Stimulated activated CD4-positive, alpha-beta T cell treated with anti-CD3 and anti-CD28 coated beads, Interleukin-4, amount 100 ng/mL, for 1 hour (primary cell): ENCODE measurements at places on chromosomes 12 and 14.

GRCh38 chr12:105228494-105228893 is 7.5 kb downstream of the APPL2 start:
- no peak for DNase-seq

- DNase-seq, result no peak
Measured at GRCh38 chr12:116606397-116606796, 47.2 kb downstream of the MAP1LC3B2 start.

GRCh38 chr12:94689002-94689645 is 38.8 kb upstream of the TMCC3 start:
- no peak for DNase-seq

- DNase-seq, result no peak
Measured at GRCh38 chr14:27392153-27392552, 794.3 kb upstream of the NOVA1 start.

- DNase-seq, result no peak
Measured at GRCh38 chr12:111297703-111298426, 71.0 kb downstream of the PHETA1 start.

GRCh38 chr14:68459480-68460136 is 333.3 kb downstream of the ZFP36L1 start:
- no peak for DNase-seq

DNA sequence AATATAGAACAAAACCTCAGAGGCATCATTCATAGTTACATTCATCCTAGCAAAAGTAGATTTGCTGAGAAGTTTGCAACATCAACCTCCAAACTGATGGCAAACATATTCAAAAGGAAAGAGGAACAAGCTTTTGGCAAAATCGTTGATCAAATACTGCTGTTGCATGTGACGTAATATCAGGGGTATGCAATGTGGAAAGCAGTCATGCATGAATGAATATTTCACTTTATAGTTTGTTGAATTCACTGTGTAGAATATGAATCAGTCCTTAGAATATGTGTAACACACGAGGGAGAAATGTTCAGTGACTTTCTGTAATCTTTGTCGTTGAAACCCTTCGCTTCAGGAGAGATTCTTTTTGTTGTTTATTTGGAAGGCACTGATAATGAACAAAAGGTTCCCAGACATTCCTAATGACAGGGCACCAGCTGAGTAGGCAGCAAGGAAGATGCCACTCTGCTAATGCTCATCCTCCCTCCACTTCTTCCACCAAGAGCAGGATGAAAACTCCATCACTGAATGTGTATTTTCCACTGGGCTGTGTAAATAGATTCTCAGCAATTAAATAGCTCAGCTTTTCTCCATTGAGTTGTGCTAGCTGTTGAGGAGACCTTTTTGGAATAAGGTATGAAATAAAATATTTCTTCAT is 126.1 kb downstream of the PELI2 start:
- DNase-seq, result no peak

- no peak for DNase-seq
Measured at GRCh38 chr14:76706811-76707210, 54.5 kb upstream of the VASH1 start.

DNA sequence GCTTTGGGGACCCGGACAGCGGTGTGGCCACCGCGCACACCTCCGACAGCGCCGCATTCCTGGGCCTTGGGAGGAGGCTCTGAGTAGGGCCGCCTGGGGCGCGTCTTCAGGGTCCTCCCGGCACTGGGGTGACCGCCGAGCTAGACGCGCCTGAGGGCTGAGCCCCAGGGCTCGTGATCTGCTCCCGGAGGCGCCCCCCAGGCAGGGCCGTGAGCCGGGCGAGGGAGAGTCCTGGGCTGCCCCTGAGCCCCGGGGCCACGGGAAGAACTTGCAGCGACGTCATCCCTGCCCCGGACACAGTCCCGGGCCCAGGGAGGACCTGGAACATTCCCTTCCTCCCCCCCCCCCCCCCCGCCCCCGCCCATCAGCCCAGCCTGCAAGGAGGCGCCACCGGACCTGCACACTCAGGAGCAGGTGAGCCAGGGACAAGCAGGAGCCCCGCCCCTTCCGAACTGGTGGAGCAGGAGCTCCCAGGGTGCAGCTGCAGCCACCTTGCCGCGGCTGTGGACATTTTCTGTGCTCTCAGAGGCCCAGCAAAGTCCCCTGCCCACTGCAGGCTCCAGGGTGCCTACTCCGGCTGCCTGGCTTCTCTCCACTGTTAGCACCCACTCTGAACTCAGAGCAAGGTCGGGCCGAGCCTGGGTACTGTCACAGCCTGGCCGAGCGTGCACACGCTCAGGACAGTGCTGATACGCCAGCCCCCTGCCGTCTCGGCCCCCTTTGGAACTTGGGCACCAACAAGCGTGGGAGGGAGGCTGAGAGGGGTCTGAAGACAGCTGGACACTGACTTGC is 50.7 kb downstream of the A2M start:
- peak; percentile 23 for DNase-seq

GRCh38 chr14:75370416-75371205 is 57.2 kb upstream of the JDP2 start:
- no peak for DNase-seq

- DNase-seq, result no peak
Measured at GRCh38 chr12:127130506-127131124, 1136.4 kb upstream of the TMEM132C start.

GRCh38 chr14:93914278-93914677 is 12.9 kb upstream of the FAM181A start:
- DNase-seq, result no peak

DNA sequence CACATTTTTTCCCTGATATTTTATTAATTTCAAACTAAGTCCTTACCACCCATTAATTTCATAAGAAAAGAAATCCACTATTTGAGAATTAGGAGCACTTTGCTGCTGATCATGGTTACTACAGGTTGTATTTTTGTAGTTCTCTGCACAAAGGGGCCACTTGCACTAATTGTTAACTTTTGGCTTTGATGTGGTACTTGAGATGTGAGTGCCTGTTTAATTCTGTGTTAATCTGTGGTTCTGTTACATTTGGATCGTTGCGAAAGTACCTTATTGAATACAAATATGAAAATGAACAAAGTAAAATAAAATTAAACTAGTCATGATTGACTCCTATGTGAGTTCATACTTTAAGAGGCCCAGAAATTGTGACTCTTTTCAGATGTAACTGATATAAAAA is 374.9 kb upstream of the RGS6 start:
- DNase-seq, result no peak

- no peak for DNase-seq
Measured at GRCh38 chr14:95101736-95102679, 55.3 kb downstream of the DICER1 start.

DNA sequence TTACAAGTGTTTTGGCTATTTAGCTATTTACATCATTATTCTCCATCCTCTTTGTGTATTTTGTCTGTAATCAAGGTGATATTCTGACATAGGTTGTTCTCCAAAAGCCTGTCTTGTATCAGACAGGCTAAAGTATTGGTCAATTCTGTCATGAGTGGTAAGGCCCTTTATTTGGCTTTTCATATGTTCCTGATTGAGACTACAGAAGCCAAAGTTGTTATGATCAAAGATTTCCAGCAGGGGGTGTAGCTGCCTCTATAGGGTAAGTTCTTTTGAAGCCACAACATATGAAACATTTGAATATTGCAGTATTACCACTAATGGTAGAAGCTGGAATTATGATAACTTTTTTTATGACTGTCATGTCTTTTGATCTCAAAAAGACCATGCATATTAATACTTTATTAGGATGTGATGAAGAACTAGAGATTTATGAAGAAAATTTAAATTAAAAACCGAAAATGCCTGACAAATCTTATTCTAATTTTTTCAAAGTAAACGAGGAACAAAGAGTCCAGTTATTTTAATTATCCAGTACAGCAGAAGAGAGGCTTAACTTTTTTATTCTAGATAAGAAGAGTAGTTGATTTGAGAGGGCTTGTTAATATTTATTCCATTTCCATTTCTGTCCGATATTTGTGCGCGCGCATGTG is 3.4 kb upstream of the ARHGAP5 start:
- DNase-seq, result no peak

- DNase-seq, result no peak
Measured at GRCh38 chr14:101980700-101981099, 16.3 kb downstream of the DYNC1H1 start.

DNA sequence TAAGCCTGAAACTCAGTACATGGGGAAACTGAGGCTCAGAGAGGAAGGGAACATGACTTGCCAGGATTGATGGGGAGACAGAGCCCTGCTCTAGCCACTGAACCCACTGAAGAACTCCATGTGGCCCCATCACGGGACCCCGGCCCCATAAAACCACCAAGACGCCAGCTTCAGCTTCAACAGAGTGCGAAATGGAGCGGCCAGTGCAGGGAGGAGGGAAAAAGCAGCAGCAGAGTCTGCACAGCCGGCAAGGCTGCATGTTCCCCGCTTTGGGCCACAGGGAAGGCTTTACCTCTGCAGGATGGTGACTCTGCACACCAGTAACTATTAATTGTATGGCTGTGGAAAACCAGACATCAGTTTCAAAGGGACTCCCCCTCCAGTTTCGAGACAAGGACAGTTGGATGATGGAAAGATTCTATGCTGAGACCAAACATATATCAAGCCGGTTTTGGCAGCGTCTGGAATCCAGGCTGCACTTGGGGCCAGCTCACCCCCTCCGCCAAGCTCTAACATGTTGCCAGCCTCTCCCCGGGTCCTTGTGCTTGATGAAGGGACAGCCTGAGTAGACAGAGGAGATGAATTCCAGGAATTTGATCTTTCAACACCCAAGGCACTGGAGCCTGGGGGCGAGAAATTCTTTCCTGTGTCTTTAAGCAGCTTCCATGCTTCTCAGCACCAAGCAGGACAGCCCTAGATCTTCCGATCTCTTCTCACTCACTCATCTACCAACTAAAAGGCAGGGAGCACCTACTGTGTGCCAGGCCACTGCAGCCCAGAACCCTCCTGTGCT is 55.7 kb upstream of the BCL11B start:
- no peak for DNase-seq

- no peak for DNase-seq
Measured at GRCh38 chr12:32116897-32117296, 10.2 kb downstream of the BICD1 start.

DNA sequence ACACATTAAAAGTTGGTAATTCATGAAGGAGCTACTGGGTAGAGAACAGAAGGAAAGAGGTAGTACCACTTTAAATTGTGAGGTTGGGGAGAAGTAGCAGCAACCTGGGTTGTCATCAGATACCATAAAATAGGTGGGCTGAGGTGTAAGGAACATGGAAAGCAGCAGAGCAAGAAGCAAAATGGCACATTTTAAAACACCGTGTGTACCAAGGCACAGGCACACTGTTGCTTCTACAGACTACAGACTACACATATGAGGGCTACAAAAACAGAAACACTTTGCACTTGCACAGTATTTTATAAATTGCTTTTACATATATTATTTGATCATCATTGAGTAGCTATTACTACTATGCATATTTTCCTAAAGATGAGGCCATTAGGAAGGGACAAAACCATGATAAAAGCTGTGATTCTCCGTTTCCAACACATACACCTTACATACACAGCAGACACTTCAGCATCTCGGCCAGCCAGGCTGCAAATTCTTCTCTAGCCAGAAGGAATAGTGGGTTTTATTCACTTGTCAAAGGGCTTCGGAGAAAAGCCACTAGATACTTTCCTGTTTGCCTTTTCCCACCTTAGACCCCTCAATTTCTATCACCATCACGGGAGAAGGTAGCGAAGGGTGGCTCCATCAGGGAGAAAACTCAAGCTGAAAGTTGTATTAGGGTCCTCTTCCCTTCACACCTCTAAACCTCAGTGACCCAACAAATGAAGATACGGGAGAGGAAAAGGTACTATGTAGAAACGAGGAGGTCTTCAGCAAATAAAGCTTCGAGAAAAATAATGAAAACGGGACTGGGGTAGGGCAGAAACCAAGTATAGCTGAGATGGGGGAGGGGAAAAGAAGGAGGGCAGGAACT is 1.6 kb downstream of the PYM1 start:
- no peak for DNase-seq

DNA sequence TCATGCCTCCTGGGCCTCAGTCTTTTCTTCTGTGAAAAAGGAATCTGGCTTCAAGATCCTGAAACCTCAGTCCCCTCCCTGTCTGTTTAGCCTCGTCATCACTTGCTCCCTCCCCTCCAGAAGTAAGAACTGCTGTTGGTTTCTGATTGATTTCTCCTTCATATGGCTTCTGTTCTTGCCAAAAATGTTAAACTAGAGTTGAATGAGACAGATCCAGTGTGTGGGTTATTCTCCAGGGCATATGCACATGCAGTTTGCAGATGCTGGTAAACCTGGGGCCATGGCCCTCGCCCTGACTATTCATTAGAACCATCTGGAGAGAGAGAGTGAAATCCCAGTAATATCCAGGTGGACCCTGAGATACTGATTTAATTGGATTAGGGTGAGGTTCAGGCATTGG is 175.1 kb downstream of the TMEM132C start:
- no peak for DNase-seq

DNA sequence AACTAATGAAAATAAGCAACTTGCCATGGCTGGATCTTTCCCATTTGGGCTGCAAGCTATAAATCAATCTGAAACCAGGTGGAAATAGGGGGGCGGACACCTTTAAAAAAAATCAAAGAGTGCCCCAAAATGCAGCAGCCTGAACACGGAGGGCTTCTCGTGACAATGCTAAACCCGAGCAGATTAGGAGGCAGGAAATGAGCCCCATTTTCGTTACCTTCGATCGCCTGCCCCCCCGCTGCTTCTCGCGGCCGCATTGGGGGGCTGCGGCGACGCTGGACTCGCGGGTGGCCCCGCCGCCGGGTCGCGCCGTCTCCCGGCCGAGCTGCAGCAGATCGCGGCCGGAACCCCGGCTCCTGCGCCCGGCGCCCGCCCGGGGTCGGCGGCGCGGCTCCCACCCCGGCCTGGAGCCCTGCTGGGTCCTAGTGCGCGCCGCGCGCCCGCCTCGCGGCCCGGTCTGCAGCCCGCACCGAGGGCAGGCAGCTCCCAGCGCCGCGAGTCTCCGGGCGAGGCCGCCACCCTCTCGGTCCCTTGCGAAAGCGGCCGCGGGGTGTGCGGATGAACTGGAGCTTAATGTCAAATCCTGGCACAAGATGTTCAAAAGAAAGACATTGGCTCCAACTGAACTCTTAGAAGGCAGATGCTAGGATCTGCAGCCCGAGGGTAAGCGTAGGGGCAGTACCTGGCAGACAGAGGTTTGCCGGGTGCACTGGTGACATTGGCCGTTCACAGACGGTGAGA is 201.9 kb upstream of the FOXN3 start:
- peak; percentile 66 for DNase-seq

GRCh38 chr12:124774054-124774461 is 89.6 kb downstream of the SCARB1 start:
- no peak for DNase-seq

DNA sequence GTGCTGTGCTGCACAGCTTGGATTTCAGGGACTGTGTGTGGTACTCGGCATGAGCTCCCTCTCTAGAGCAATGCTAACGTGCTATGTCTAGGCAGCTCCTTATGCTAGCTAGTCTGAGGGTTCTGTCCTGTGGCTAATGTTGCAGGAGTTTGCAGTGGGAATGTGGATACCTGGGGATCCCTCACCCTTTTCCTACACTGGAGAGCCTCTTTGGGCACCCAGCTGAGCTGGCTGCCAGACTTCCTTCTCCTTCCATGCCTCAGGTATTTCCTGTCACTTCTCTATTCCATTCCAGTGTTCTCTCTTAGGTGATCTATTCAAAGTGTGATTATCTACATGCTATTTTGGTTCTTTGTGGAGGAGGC is 64.9 kb downstream of the FBXO33 start:
- DNase-seq, result no peak

GRCh38 chr12:118981285-118982211 is at the start of gene SRRM4:
TSS of gene SRRM4 (plus strand) at chr12:118981541. CDS start at chr12:118981883, 342 bp downstream.
- no peak for DNase-seq
